Right ventricle myocardium superior (tissue), 1 donor: ENCODE measurements at places on chromosomes 5 and 9.

- DNase-seq = no peak
Observed at GRCh38 chr9:37958154-37958553, 54.2 kb upstream of the SLC25A51 start.

DNA sequence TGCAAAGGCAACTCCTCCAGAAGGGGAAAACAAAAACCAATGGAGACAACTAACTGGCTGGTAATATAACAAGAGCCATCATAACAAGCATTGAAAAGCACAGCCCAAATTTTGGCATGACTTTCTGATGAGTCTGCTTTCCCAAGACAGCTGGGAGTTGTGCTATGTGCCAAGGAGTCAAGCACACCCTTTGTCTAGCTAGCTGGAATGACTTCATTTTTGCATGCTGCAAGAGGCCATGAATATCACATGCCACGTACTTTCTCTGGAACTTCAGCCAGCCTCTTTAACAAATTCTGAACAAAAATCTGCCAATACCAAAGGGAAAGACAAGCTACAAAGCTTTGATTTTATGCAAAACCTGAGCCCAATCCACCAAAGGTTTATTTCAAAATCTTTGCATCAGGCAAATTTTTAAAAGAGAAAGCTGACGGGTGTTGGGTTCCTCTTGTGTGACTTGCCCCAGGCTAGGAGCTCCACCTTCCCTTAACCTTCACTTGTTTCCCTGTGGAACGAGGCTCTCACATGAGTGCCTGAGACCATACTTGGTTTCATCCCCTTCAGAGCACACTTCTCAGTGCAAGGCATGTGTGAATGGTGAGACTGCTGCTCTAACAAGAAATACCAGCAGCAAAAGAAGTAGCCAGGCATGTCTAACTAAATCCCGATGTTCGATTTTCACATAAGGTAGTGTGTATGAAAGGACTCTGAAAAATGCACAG is 47.3 kb downstream of the S1PR3 start:
- no peak for DNase-seq

DNA sequence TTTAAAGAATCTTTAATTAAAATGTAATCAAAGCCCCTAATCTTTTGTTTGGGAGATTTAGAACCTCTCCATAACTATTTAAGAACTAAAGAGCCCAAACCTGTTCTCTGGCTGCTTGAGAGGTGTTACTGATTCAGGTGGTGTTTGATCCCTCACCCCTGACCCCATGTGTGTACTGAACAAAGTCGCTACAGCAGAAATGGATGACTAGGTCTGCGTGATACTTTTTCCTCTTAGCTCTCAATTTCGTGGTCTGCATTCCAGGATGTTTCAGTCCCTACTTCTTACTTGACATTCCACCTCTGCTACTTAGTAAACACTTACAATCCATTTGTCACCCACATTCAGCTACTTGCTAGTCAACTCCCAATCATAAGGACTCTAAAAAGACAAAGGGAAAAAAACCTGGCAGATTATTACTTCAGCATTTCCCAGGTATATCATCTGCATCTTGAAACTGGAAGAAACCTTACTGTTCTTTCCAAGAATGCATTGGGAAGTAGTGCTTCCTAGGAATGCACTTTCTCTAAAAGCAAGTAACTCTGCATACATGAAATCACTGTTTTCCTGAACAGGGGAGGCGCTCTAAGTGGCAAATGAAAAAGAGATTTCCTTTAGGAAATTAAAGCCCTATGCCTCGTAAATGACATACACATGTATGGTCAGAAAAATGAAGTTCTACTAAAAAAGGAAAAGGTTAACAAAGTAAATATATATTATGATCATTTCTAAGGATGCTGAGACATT is 1091.6 kb downstream of the PTPRD start:
- no peak for DNase-seq

DNA sequence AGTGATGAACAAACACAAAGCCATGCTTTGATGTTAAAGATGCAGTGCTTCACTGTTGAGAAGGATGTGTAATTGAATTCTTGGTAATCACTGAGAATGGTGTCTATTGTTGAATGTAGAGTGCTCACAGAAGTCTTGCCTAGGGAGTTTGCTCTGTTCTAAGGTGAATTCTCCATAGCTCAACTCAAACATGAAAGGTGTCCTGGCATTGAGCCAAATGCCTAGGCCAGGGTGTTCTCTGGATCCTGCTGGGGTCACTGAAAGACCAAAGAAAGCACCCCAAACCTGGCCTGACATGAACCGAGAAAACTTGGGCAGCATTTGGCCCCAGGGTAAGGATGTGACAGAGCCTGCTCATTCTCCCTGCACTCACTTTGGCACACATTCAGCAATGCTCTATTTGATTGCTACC is 217.3 kb downstream of the ARL15 start:
- DNase-seq = no peak

GRCh38 chr5:154949781-154950180 is 8.9 kb downstream of the MRPL22 start:
- no peak for DNase-seq

GRCh38 chr5:147303251-147303650 is 68.4 kb downstream of the STK32A start:
- DNase-seq = no peak

DNA sequence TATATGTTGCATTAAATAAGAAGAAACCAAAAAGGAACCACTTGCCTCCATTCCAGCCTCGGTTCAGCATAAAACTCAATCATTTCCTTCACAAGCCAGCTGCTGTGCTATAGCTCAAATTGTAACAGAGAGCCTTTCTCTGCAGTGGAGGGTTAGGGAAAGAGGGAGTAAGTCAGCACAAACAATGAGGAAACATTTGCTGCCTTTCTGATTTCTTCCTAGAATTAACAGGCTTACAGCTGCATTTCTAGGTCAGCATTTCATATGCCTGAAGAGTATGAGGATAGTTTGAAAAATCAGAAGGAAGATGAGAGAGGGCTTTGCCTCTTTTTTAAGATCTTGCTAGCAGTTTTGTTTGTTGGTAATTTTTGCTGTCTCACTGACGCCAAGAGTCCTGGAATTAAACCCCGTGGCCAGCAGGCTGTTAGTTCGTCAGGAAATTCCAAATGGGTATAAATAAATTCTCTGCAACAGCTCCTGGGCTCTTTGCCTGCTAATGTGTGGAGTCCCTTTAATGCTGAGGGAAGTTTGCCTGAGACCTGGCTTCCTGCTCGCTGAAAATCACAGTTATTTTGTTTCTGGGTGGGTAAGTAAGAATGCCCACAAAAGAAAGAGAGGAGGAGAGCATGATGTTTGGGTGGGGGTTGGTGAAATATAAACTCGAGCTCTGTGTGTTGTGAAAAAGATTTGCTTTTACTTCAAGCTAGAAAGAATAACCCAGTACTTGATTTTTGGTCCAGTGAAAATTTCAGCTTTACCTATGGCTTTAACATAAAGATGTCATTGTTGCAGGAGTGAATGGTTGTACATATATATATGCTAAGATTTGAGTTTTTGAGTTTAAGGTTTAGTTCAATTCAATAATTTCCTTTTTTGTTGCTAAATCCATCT is 148.1 kb upstream of the DMRT1 start:
- DNase-seq = no peak

GRCh38 chr9:107229241-107229741 is 53.8 kb upstream of the RAD23B start:
- no peak for DNase-seq

GRCh38 chr9:104094534-104095015 is 466 bp downstream of the SMC2 start:
- DNase-seq = no peak

DNA sequence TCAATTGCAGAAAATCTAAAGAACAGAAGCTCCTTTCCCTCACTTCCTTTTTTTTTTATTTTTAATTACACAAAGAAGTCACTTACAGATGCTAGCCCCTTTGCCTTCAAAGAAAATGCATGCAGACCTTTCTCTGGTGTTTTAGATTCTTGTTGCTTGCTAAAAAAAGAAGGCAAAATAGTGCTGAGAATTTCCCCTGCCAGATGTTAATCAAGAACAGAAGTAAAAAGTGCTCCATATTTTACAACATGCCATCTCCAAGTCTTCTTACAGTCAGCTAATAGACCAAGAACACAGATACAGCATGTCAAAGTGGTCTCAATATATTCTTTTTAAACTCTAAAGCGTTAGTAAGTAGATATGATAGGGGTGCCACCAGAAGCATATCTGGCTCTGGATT is 142.8 kb upstream of the RGMB start:
- DNase-seq = no peak

DNA sequence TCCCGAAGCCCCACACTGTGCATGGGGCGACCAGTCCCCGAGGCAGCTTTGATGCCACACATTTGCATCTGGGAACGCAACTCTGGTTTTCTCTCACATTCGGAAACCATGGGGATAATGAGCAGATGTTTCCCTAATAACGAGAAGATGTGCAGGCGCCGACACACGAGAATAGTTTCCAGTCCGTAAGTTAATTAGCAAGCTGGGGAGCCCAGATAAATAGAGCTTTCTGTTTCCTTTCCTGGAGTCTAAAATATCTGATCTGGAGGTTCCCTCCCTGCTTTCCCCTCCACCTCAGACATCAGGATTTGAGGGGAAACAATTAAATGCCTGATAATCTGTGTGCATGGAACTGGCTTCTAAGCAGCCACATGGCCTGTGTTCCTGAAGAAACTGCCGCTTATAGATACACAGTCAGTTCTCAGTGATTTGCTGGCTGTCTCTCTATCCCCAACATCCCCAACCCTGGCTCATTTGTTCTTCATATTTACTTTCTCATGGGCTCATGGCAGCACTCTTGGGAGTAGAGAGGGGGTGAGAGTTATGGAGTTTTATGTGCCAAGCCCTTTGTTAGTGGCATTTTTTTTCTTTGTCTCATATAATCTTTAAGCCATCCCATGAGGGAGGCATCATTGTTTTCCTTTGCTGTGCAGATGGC is 62.8 kb downstream of the PDZD2 start:
- no peak for DNase-seq

GRCh38 chr9:70601000-70601951 is 186.8 kb upstream of the KLF9 start:
- peak; percentile 98 for DNase-seq

GRCh38 chr5:58683567-58683966 is 100.7 kb downstream of the RAB3C start:
- DNase-seq = no peak

GRCh38 chr5:123976379-123977033 is 464.5 kb downstream of the CSNK1G3 start:
- DNase-seq = no peak

DNA sequence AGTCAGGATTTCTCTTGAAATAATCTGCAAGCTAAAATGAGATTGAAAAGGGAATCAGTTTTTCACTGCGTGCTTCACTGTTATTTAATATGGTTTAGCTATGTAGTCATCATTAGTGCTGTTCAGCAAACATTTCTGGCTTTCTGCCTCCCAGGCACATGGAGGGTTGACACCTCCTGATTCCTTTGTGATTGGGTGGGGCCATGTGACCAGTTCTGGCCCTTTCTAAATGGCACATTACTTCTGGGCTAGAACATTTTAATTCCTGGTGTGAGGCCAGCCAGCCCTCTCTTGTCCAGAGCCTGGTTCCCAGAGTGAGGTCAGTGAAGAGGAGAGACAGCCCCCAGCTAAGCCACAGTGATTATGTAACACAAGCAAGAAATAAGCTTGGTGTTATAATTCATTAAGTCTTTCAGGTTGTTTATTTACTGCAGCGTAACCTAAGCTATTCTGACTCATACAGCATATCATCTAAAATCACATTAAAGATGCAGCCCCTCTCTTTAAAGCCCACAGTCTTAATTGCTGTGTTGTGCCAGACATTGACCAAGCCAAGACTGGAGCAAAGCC is 17.4 kb upstream of the ARSI start:
- DNase-seq = peak; percentile 72

DNA sequence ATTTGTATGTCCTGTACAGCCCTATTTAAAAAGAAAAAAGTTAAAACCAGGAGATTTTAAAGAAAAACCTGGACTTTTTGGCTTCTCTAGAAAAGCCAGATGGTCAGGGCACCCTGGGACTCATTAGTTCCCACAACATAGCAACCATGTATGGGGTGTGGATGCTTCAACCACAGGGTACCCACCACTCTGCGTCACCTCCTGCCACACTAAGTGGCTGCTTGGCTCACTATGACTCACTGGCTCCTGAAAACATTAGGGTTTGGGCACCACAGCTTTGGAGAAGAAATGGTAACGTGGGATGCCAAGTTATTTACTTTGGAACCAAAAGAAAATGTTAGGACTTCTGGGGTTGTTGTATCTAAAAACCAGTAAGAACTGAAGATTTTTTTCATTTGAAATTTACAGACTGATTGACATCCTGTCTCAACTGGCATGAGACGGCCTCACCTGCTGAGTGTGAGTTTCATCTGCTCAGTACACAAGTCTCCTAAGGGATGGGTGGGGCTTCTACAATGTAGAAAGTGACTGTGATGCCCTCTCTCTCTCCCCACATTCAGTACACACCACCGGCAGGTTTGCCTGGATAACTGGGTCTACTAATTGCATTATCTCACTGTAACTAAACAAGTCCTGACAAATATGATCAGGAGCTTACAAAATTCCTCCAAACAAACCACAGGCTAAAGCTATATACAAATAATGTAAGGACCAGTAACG is 103.9 kb downstream of the ESM1 start:
- DNase-seq = no peak

DNA sequence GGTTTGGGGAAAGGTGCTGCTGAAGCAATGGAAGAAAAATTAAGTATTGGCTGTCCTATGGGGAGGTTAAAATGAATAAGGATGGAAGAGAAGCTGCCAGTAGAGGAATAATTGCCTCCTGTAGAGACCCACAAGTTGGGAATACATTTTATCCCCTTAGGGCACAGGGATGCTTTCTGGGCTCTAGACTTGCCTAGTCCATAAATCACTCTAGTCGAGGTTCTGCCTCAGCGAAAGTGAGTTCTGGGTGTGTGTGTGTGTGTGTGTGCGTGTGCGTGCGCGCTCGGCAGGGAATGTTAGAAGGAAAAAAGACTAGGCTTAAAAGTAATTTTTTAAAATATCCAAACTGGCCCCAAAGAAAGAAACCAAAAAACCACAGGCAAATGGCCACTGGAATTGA is 291.6 kb downstream of the DOCK8 start:
- no peak for DNase-seq

DNA sequence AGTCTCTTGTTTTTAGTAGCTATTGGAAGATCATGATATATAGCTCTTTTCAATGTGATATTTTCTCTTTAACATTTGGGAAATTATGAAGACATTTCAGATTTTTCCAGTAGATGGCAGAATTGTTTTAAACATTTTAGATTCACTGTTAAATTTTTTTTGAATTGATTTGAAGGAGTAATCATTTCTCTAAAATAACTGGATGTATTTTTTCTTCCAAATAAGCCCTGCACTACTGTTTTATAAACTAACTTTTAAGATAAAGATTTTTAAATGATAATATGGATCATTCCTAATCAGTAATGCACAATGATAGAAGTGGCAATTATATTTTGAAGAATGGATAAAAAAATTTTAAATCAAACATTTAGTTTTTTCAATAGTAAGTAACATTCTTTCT is 14.2 kb downstream of the NDUFAF2 start:
- DNase-seq = no peak

DNA sequence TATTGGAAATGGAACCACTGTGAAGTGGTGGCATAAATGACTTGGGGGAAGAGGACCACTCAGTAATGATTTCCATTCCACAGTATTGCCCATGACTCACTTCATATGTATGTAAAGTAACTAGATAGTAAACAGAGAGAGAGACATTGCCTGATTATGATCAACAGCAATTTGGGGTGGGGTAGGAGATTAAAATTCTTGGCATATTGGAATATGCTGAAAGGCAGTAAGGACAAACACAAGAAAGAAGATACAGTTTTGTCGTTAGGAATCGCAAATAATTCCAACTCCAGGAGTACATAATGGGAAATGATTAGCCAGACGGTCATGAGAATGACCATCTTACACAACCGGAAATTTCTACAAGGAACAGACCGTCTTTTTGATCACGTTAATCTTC is 1.5 kb upstream of the HMGCS1 start:
- DNase-seq = no peak

- peak; percentile 56 for DNase-seq
Observed at GRCh38 chr9:88258024-88258423, 119.7 kb upstream of the SPATA31C2 start.
